ENCODE measurements at places on chromosomes 2 and 18.
A peak's percentile ranks its signal among the peaks of the same experiment; 100 is the strongest.

- no peak for DNase-seq
These were observed 215.7 kb downstream of the MCFD2 start for GRCh38 chr2:46699934-46700256.

GRCh38 chr2:11659851-11660250 lies 10.1 kb downstream of the NTSR2 start:
- DNase-seq, result no peak

- DNase-seq, result no peak
These were observed 250.3 kb upstream of the KLHL29 start for GRCh38 chr2:23134726-23135125.

DNA sequence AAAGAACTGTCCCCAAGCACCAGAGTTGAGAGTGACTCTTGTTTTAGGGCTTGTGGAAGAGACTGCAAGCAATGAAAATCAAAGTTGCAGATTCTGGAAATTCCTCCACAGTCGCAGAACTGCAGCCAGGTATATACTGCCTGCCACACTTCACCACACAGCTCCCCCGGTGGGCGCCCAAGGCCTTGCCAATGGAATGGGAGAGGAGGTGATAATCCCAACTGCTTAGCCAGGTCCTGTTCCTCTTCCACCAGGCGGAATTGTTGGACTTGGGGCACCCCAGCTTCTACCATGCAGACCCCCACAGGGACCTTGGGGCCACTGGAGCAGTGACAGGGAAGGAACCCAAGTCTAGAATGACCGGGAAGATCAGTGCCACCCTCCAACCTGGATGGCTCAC lies 4.8 kb upstream of the PDIA6 start:
- DNase-seq, result peak; percentile 52

DNA sequence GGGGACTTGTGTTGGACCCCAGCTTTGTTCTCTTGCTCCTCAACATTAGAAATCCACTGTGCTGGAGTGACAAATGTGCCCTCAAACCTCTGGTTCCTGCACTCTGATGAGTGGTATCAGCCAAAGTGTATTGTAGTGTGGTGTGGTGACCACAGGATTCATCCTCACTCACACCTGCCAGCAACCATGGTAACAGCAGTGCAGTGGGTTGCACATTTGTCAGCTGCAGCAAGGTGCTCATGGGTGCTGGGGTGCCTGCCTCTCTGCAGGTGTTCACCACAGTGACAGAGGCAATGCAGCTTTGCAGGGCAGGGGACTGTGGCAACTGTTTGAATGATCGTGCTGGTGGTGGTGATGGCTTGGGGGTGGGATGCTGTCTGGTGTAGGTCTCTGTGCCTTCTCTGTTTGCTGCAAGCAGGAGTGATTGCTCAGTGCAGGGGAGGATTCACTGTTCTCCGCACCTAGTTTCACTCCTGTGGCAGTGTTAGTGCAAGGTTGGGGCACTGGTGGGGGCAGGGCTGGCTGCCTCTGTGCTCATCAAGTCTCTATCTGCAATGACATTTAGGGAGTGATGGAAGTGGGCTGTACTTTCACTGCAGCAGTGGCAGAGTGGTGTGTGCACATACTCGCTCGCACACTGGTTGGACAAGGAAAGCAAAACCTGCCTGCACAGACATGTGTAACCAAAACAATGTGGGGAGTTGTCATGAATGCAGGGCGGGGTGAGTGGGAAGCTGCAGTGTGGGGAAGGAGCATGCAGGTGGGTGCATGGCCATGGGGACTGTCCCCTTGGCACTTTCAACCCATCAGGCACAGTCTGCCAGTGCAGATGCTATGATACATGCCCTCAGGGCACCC lies 301.1 kb downstream of the PIK3C3 start:
- no peak for DNase-seq

- DNase-seq, result no peak
These were observed 14.8 kb upstream of the CLASP1 start for GRCh38 chr2:121664086-121664485.

GRCh38 chr2:152467677-152468410 lies 132.9 kb downstream of the FMNL2 start:
- no peak for DNase-seq

- no peak for DNase-seq
These were observed 40.2 kb upstream of the EGR4 start for GRCh38 chr2:73333564-73333963.

DNA sequence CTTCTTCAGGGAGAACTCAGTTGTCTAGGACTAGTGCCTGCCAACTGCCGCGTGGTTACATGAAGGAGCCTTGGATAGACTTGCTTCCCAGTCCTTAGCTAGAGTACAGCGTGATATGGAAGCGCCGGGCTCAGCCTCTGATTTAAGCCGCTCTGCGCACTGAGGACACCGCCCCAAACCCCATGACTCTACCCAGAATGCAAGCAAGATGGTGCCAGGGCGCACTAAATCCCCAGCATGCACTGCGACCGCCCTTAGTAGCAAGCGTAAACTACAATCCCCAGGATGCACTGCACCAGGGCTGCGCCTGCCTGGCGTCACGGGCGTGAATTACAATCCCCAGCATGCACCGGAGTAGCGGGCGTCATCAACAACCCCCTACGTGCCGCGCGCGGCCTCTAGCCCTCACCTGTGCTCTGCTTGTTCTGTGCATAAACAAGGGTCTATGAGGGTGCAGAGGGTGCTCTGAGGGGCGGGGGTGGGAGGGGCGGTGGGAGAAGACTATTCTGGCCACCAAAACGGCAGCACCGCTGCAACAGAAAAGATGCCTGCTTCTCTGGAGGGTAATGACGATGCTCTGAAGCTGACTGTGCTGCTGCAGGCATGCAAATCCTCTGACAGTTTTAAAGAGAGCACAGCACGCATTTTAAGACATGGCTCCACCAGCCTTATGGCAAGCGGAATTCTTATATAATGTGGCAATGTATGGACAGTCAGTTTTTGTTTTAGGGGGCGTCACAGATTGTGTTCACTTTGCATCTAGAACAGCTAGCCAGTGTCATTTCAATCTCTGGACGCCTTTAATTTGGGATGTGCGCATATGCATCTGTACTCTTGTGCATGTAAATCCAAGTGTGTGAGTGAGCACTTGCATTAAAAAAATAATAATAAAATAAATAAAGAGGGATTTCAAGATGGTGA lies 282.5 kb upstream of the MYT1L start:
- DNase-seq, result peak; percentile 77

GRCh38 chr18:21084511-21085078 lies 27.0 kb downstream of the ROCK1 start:
- no peak for DNase-seq

- no peak for DNase-seq
These were observed 32.4 kb downstream of the ASB1 start for GRCh38 chr2:238459081-238459629.

DNA sequence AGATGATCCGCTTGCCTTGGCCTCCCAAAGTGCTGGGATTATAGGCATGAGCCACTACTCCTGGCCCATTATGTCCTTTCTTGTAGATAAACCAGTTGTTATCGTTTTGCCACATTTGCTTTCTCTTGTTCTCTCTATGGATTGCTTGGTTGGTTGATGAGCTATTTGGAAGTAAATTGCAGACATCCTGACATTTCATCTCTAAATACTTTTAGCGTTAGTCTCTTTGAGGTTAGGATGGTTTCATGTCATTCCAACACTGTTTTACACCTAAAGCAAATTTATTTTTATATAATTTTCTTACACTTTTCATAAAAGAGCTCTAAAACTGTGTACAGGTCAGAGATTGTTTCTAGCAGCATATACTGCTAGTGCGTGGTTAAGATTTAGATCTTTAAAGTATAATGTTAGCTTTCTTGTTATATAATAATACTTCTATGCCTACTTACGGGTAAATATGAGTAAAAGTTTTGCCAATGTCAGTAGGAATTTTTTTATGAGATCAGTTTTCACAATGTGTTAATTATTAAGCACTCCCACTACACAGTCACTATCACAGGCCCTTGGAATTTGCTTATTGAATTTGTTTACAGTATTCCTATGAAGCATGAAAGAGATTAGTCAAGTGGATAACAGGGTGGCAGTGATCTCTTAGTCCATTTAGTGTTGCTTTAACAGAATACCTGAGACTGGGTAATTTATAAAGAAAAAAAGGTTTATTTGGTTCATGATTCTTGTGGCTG lies 10.3 kb downstream of the POLI start:
- no peak for DNase-seq
